ENCODE measurements at places on chromosomes 3 and 15.
A peak's percentile ranks its signal among the peaks of the same experiment; 100 is the strongest.

DNA sequence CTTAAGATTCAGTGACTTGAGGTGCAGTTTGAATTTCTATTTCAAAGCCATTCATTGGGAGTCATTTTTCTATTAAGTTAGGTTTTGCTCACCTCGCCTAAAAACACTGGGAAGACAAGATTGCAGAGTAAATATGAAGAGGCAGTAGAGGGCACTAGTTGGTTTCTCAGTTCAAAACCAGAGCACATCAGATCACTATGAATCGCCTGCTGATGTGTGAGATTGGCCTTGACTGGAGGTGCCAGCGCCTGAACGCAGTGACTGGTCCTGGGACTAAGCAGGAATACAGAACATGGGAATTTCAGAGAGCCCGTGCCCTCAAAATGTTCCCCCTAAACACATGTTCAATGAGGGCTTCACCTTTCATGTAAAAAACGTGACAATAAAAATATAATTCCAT lies 229.0 kb downstream of the ITPR1 start:
- DNase-seq: peak; percentile 14

DNA sequence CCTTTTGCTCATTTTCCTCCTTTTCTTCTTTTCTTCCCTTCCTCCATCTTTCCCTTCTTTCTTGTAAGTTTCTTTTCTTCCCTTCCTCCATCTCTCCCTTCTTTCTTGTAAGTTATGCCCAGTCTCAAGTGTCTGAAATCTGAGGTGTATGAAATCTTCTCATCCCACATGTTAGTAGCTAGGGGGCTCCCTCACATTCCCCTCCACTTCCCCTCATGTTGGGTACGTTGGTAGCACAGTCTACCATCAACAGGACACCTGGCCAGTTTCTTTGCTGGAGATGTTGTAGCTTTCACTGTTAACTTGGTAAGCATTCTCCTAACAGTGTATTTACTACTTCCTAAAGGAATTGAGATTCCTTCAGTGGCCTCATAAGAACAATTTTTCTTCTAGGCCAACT lies 133.9 kb downstream of the ALDH1A2 start:
- no peak for DNase-seq

DNA sequence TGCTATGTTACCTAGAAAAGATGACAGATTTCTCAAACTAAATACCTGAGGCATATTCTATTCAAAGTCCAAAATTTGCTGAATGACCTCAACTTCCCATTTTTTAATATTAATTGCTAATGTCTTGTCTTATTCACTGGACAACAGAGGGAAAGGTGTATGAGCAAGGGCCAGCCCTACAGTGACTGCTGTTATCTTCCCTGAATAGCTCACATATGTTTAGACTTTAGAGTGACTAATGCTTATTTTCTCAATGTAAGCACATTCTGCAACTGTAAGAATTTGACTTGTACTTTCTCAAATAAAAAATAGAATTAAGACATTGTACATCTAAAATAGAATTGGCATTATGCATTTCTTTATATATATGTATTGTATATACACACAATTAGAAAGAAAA lies 26.5 kb upstream of the AADACL2 start:
- DNase-seq: no peak

- no peak for DNase-seq
Measured at GRCh38 chr15:63041402-63041973, 1.1 kb upstream of the TPM1 start.

DNA sequence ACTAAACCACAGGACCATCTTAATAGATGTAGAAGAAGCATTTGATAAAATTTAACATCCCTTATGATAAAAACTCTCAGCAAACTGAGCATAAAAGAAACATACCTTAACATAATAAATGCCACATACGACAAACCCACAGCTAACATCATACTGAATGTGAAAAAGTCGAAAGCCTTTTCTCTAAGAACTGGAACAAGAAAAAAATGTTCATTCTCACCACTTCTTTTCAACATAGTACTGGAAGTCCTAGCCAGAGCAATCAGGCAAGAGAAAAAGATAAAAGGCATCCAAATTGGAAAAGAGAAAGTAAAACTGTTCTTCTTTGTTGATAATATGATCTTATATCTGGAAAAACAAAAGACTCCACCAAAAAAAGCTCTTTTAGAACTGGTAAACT lies 134.2 kb downstream of the RPL22L1 start:
- no peak for DNase-seq

All from NCI-H2227 treated with DMSO at 0.1 percent for 48 hours (cell line).